Left renal pelvis (tissue), 4 donors: ENCODE measurements at places on chromosomes 12 and 14.

- DNase-seq, result no peak
These were observed 86.6 kb downstream of the CDK17 start for GRCh38 chr12:96313606-96314005.

DNA sequence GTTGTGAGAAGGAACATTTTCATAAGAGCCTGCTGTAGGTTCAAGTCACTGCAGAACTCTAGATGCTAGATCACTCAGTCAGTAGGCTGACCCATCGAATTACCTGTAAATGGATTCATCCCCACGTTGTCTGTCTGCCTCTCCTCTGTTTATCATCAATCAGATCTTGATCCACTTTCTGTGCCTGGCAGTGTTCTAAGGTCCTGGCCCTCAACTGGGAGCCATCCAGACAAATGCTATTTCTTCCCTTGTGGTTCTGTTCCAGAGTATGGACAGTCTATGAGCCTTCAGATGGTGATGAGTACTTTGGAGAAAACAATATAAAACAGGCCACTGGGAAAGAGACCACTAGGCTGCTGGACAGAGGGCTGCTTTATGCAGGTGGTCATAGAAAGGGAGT, 699.4 kb upstream of the TMEM132C start:
- no peak for DNase-seq

DNA sequence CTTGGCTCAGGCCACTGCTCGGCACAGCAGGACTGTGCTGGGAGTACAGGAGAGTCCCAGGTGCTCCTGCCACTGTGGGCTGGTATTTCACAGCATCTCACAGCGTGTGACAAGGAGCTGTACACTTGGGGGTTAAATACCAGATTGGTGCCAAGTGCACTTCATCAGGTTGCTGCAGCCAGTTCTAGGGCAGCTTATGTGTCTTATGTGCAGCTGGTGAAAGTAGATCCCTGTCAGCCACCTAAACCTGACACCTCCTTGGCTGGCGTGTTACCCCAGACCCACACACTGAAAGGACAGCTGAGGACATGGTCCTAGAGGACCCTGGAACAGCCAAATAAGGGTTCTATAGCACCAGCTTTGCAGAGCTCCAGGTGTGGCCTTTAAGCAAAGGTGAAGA, 18.9 kb downstream of the PLEKHH1 start:
- no peak for DNase-seq

DNA sequence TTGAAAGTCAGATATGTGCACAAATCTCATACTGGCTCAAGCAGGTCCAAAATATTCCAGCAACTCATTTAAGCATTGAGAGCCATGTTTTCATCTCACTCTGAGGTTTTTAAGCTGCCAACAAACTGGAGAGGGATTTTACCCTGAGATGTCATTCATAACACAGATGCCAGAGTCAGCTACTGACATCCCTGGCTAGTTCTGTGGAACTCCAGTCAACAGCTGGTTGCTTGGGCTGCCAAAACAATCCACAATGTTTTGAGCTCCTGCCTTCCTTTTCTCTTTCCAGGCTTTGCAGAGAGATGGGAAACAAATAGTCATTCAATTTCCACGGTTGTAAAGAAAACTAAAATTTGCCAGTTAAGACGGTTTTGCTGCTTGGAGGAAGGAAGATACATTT, 621.2 kb upstream of the FBXO33 start:
- no peak for DNase-seq

- no peak for DNase-seq
These were observed 51.4 kb upstream of the GPR132 start for GRCh38 chr14:105116451-105117256.
